Pancreas (tissue), 10 donors: ENCODE measurements at places on chromosomes 5 and 9. TPM values are rescaled to one million over a fixed set of nuclear protein-coding genes. Genes with fewer than 3 reads are reported as not detected.

LPAR1 gene
- total RNA-seq = 4.8 TPM

DAB2IP gene
- total RNA-seq = 24.5 TPM

DNAJC21 gene
- total RNA-seq = 23.6 TPM

FAM151B gene
- total RNA-seq = 1.8 TPM

PCDHAC1 gene
- total RNA-seq = 2.0 TPM

CCL28 gene
- total RNA-seq = 8.8 TPM

SARDH gene
- total RNA-seq = 29.3 TPM

FRRS1L gene
- total RNA-seq = 0.25 TPM

CDH10 gene
- 0.35 TPM for total RNA-seq

PCDHB15 gene
- total RNA-seq = 2.4 TPM

CD14 gene
- total RNA-seq = 8.1 TPM

LSM11 gene
- total RNA-seq = 1.7 TPM

ANKRD34B gene
- total RNA-seq = not detected

MLANA gene
- total RNA-seq = not detected

AK8 gene
- total RNA-seq = 0.56 TPM

PCDHB11 gene
- total RNA-seq = 5.4 TPM

SPINK13 gene
- not detected for total RNA-seq

LCN12 gene
- 3.6 TPM for total RNA-seq

MYO10 gene
- 46.9 TPM for total RNA-seq

DMGDH gene
- total RNA-seq = 1.6 TPM

CD274 gene
- total RNA-seq = 1.7 TPM

BTNL8 gene
- total RNA-seq = 0.23 TPM

TRIM7 gene
- total RNA-seq = 2.2 TPM

ADAMTSL1 gene
- 2.0 TPM for total RNA-seq

NREP gene
- total RNA-seq = 6.3 TPM

CERCAM gene
- total RNA-seq = 19.4 TPM

SLC25A48 gene
- 0.37 TPM for total RNA-seq

C5 gene
- 14.5 TPM for total RNA-seq

DDX4 gene
- total RNA-seq = 0.56 TPM

CARTPT gene
- total RNA-seq = not detected

TLR4 gene
- 1.2 TPM for total RNA-seq

OLFML2A gene
- 3.0 TPM for total RNA-seq

RGS7BP gene
- total RNA-seq = 0.56 TPM

CAMSAP1 gene
- total RNA-seq = 11.6 TPM

PCDHGB6 gene
- 4.0 TPM for total RNA-seq

PAPPA gene
- 2.8 TPM for total RNA-seq

WWC1 gene
- total RNA-seq = 53.2 TPM

LECT2 gene
- total RNA-seq = not detected

SMIM33 gene
- total RNA-seq = not detected

HMHB1 gene
- total RNA-seq = not detected

KCNN2 gene
- 3.2 TPM for total RNA-seq

SH3TC2 gene
- total RNA-seq = 0.26 TPM

FOXD1 gene
- total RNA-seq = 0.12 TPM

ATOSB gene
- total RNA-seq = 4.7 TPM

IL17B gene
- not detected for total RNA-seq

TRPM6 gene
- 0.14 TPM for total RNA-seq

ADAMTS2 gene
- 6.9 TPM for total RNA-seq

GMCL2 gene
- not detected for total RNA-seq

IQGAP2 gene
- 32.6 TPM for total RNA-seq

ANXA2R gene
- total RNA-seq = 0.90 TPM

GRM6 gene
- not detected for total RNA-seq
